LHCN-M2 (cell line): ENCODE measurements at places on chromosomes 13 and 19.

GRCh38 chr19:44499559-44499958 is 763 bp downstream of the ZNF180 start:
- peak; percentile 4 for DNase-seq

GRCh38 chr13:24672141-24673132 is 7.8 kb upstream of the ATP12A start:
- no peak for DNase-seq

DNA sequence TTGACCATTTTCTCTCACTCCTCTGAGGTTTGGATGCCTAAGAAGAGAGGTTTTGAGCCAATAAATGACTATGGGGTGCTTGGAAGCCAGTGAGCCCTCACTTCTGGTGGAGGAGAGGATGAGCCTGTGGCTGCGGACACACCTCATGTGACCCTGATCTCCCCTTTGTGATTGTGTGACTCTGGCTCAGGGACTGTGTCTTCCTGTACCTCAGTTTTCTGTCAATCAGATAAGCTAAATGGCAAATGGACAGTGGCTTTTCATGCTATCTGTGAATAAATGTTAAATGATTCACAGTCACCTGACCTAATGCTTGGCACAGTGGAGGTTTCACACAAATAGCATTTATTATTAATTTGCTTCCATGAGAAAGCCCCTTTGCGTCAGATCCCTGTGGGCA is 2.7 kb downstream of the PSG8 start:
- no peak for DNase-seq

DNA sequence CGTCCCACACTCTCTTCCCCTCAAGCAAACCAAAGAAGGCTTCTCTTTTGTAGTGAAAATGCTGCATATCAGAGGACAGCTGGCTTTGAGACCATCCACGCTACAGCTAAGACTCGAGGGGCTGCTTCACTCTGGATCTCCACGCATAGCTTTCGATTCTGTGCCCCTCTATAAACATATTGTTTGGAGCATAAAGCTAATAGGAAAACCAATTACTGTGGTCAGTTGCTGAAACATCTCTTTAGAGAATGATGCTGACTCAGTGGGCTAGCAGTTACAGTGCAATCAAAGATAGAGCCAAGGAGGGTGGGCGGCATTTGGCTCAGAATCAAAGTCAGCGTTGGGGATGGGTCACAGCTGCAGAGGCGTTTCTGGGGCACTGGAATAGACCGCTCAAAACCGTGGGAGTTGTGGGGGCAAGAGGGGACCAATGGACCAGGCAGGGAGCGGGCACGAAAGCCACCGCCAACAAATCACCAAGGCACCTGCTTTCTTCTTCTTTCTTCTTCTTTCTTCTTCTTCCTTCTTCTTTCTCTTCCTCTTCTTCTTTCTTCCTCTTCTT is 76.7 kb downstream of the RASL11A start:
- DNase-seq: no peak

DNA sequence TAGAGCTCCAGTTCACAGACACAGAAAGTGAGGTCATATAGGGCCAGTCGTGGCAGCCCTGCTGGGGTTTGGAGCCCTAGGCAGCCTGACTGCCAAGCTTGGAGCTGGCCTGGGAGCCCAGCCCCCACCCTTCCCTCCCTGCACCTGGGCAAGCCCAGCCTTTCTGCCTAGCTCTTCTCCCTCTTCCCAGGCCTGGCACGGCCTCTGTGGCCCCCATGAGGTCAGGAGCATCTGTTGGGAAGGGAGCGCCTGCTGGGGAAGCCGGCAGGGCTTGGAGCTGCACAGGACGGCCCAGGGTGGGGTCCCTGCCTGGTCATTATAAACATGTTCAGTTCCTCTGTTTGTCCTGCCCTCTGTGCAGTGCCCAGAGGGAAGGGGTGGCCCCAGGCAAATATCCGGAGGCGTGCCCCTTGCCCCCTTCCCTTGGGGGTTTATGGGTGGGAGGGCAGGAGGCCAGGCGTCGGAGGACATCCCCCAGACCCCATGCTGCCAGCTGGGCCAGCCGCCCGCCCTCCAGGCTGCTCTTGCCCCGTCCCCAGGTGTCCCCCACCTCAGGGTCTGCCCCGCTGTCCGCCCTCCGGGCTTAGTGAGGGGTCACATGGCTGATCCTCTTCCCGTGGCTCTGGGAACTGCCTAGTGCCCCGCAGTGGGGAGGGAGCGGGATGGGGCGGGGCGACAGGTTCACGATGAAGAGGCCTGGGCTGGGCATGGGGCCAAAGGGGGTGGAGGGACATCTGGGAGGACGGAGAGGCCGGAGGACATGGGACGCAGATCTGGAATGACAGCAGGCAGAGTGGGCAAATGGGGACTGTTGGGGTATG is 30.0 kb upstream of the NCCRP1 start:
- no peak for DNase-seq

DNA sequence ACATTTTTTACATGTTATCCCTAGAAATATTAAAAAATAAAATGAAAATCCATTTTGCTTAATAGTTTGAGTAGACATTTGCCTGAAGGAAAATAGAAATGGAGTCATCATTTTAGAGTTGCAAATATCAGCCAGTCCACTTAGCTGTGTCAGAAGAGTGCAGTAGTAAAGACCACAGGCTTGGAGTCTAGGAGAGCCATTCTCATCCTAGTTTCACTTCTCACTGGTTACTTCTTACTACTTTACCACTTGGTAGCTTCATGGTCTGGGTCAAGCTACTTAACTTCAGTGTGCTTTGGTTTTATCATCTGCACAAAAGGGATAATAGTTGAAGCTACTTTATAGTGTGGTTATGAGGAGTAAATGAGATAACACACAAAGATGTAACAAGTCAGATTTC is 286.5 kb upstream of the NBEA start:
- DNase-seq: no peak
